CD4-positive, alpha-beta T cell treated with Interleukin-4 for 1 hour (primary cell): ENCODE measurements at places on chromosomes 7 and 10.

DNA sequence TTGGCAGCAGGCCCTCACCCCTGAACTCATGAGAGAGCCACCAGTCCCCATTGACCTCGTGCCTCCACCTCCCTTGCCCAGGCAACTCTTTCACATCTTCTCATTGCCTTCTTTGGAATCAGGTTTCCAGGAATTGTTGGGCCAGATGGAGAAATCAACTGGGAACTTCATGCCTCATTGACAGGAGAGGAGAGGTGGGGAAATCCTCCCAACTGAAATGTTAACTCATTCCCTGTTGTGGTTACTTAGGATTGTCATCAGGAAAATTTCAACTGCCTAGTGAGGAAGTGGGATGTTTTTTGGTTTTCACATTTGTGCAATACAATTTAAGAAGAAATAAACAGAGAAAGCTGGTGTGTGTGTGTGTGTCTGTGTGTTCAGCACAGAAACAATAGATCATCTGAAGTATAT is 106.6 kb upstream of the INHBA start:
- no peak for DNase-seq

DNA sequence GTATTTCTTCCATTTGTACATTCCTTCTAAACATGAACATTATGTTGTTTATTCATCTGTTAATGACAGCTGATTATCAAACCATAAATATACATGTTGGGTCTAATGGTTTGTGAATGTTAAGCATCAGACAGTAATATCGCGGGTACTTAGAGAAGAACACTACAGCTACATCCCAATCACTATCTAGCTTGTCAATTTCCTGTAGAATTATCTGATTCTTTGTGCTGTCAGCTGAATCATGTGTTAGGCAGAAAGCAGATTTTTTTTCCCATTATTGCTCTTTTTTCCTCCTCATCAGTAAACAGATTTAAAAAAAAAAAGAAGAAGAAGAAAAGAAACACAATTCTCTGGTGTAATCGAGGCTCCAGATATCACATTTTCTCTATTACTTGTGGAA is 183.6 kb upstream of the CTBP2 start:
- no peak for DNase-seq

DNA sequence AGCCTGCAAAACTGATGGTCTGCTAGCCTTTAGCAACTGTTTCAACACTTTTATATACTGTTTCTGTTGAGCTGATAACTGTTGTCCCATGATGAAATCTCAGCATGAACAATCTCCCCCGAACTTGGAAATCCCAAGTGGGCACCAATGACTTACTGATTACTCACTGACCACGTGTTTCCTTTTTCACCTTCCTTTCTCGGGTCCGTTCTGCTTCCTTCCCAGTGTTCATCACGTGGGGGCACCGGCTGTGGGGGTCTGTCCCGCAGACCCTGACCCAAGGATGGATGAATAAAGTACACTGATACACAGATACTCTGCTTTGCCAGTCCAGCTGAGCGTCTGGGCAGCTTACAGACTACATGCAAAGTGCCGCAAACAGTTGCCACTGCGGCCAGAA is 39.0 kb upstream of the RASGEF1A start:
- no peak for DNase-seq

- no peak for DNase-seq
Measured at GRCh38 chr7:69747144-69747543, 148.9 kb downstream of the AUTS2 start.
